ENCODE measurements at places on chromosomes 3 and 15. TPM values are rescaled to one million over a fixed set of nuclear protein-coding genes. Genes with fewer than 3 reads are reported as not detected.

DNA sequence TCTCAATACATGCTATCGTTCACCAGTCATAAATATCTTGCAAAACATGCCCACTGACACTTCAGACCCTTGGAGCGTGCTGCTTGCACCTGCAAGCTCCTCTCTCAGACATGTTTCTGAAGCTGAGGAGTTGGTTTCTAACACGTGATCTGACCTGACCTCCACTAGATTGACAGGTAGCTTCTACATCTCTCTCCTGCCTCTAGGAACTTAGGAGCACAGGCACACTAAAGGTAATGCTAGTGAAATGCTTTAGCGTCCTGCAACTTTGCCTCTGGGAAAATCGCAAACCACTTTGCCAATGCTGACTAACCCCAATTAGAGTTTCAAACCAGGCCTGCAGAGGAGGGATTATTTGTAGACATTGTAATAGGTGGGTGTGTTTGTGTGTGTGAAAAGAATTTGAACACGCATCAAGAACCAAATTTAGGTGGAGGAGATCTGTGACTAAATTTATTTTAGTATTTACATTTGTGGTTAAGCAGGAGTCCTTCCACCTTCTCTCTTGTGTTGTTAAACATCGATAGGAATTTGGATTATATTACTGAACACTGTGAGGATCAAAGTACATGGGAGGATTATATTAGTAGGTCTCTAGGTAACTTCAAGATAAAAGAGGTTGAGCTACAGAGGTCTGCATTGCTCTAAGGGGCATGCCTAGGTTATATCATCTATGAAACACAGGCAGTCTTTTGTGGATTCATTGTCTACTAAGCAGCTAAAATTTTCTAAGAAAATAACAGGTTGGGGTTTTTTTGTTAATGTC is 86.7 kb upstream of the ZBED2 start:
- DNase-seq: no peak

GRCh38 chr15:88636050-88636449 is 2.8 kb upstream of the ISG20 start:
- no peak for DNase-seq

- DNase-seq: no peak
Observed at GRCh38 chr3:47692158-47692557, 89.5 kb downstream of the SMARCC1 start.

- no peak for DNase-seq
Observed at GRCh38 chr3:113051787-113052186, 61.0 kb downstream of the GTPBP8 start.

- DNase-seq: no peak
Observed at GRCh38 chr3:175179055-175179454, 319.9 kb downstream of the NAALADL2 start.

DNA sequence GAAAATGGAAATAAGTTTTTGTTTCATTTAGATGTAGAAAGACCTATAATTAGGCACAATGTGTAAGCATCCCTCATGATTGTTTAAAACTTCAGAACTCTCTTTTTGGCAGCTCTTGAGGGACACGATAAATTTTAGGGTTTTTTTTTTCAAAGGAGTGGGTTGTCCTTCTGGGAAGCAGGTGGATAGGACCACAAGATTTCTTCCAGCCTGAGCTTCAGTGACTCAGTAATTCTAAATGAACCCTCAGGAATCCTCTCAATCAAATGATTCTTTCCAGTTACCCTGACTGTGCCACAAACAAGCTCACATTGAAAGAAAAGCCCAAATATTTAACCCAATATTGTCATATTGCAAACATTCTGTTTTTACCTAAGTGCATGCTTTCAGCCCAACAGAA is 45.1 kb downstream of the COL8A1 start:
- no peak for DNase-seq

DNA sequence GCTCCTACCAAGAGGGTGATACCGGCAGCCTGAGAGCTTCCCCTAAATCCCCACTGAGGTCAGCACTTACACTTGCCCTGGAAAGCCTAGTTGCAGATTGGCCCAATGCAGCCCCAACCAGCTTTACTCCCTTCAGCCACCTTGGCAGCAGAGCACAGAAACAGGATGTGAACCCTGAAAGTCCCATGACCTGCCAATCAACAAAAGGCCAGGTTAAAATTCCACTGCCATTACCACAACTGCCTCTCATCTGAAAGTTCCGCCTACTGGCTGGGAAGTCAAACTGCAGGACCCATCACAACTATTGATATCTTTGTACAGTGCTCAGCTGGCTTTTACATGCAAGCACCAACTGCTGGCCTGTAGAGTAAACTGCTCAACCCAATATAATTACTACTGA is 156.2 kb downstream of the ZMAT3 start:
- DNase-seq: no peak

GRCh38 chr3:70919661-70920060 is 607.2 kb upstream of the MDFIC2 start:
- no peak for DNase-seq

DNA sequence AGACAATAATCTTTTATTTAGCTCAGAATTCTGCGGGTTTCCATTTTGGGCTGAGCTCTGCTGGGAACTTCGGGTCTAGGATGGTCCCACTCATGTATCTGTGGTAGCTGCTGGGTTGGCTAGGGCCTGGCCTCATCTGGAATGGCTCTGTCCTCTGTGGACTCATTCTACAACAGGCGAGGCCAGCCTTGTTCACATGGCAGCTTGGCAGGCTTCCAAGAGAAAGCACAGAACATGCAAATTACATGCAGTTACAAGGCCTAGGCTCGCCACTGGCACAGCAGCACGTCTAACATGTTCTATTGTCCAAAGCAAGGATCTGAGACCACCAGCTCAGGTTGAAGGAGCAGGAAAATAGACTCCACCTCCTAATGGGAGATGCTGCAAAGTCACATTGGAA is 431.4 kb downstream of the PDCD6IP start:
- DNase-seq: no peak

GRCh38 chr15:55334997-55335396 is 16.0 kb downstream of the PIGB start:
- DNase-seq: no peak

- no peak for DNase-seq
Observed at GRCh38 chr3:169477790-169478189, 185.7 kb downstream of the MECOM start.

PPCDC gene
- polyA plus RNA-seq: 7.9 TPM

GOLGA8J gene
- not detected for polyA plus RNA-seq

MOBP gene
- 0.03 TPM for polyA plus RNA-seq

SLC9C1 gene
- polyA plus RNA-seq: 0.07 TPM

LTF gene
- not detected for polyA plus RNA-seq

LSAMP gene
- not detected for polyA plus RNA-seq

OR5K2 gene
- not detected for polyA plus RNA-seq

ZBTB20 gene
- polyA plus RNA-seq: 4.6 TPM

GOLGA6B gene
- not detected for polyA plus RNA-seq
